ENCODE measurements at places on chromosomes 12 and 14.

DNA sequence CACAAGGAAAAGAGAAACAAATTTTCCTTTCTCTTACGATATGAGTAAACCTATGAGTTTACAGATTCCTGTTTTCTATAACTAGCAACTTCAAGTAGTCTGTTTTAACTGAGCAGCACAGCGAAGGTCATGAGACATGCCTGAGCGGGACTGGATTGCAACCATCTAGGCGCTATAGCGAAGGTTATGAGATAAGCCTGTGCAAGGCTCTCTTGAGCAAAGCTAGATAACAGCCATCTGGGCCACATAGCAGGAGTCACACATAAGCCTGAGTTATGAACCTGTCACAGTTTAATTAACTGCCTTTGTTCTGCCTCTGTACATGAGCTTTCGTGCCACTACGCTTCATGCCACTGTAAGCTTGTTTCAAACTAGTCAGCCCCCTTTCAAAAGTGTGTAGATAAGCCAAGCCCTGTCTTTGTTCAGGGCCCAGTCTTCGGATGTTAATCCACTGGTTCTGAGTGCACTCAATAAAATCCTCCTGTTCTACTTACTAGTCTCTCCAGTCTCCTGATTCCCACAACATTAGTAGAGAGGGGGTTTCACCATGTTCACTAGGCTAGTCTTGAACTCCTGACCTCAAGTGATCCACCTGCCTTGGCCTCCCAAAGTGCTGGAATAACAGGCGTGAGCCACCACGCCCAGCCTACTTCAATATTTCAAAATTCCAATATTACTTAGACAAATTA, 47.1 kb downstream of the SEC23A start:
- DNase-seq: no peak

DNA sequence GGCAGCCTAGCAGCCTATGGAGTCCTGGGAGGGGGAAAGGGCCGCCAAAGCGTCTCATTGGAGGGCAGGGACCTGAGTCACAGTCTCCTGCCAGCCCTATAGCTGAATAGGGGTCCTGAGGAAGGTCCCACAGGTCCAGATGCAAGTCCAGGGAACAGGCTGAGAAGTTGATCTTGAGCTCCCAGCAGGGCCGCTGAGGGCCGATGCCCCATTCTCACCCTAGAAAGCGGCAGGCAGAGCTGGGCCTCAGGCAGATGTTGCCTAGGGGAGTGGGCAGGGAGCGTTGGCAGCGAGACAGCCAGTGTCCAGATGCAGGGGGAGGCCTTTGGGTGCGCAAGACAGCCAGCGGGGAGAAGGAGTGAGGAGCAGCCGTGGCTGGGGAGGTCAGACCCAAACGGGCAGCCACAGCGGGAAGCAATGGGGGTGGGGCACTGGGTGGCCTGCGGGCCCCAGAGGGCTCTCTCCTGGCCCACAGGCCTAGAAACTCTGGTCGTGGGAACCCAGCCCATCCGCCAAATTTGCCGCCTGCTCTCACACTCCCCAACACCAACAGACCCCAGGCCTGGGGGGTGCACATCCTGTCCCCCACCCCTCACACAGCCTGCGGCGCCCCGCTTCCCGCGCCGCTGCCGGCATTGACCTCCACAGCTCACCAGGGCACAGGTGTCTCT, 1.1 kb downstream of the HDAC7 start:
- DNase-seq: no peak

GRCh38 chr14:82725213-82725612, 1191.6 kb upstream of the SEL1L start:
- no peak for DNase-seq

DNA sequence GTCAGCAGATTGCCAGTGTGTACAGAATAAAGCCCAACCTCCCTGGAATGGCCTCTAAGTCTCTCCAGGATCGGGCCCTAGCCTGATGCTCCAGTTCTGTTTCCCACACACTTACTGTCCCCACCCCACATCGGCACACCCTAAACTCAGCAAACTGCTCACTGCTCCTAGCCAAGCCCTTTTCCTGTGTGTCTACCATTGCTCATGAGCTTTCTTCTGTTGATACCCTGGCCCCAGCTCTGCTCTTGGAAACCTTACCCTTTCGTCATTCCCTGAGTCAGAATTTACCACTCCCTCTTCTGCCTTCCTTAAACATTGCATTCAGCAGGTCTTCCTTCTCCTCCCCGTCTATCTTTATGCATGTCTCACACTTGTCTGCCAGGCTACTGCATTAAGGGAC, 158.9 kb downstream of the TMX1 start:
- DNase-seq: no peak

GRCh38 chr14:103828315-103828967, 18.9 kb downstream of the PPP1R13B start:
- no peak for DNase-seq

DNA sequence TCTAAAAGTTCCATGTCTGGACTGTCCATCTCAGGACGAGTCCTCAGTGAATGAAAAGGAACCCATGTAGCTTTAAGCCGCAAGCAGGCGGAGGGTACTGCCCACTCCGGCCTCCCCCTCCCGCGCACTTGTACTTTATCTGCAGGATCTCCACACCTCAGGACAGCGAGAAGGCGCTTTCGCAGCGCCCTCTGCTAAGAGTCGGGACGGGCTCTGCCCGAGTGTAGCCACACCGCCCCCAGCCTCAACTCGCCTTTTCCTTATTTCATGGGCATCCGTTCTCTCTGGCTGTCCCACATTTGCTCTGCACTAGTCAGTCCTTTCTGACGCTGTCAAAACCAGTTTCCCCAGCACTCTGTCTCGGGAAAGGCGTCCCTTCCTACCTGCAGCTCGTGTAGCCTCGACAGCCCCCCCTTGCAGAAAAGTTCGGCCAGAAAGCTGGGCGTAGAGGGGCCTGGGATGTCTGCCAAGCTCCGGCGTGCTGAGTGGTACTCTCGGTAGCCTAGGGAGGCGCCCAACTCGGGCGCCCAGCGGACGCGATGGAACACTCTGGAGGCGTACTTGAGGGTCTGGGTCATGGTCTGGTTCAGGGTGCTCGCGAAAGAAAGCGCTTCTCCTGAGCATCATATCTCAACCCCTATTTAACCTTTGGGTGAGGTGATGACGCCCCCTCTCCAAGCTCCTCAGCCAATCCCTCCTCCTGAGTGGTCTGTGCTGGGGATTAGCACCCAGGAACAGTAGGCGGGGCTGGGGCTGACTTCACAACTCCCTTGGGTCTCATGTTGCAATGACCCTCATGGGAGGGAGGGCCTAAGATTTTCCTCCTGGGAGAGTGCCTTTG, at the start of gene CYP27B1:
TSS of gene CYP27B1 (minus strand) at position 615 of the 841 bp plus-strand sequence. CDS start at position 578, 37 bp downstream.
- no peak for DNase-seq

All from HEK293T (cell line).